ENCODE measurements at places on chromosomes 1 and 21.

- DNase-seq, result no peak
These were observed 7.4 kb upstream of the SCYL3 start for GRCh38 chr1:169901115-169901514.

GRCh38 chr1:83509301-83509781, 489.6 kb downstream of the TTLL7 start:
- no peak for DNase-seq

- peak; percentile 80 for DNase-seq
These were observed 23.1 kb downstream of the DYRK3 start for GRCh38 chr1:206658264-206658980.

GRCh38 chr21:17775431-17776126, 43.6 kb downstream of the C21orf91 start:
- DNase-seq, result no peak

DNA sequence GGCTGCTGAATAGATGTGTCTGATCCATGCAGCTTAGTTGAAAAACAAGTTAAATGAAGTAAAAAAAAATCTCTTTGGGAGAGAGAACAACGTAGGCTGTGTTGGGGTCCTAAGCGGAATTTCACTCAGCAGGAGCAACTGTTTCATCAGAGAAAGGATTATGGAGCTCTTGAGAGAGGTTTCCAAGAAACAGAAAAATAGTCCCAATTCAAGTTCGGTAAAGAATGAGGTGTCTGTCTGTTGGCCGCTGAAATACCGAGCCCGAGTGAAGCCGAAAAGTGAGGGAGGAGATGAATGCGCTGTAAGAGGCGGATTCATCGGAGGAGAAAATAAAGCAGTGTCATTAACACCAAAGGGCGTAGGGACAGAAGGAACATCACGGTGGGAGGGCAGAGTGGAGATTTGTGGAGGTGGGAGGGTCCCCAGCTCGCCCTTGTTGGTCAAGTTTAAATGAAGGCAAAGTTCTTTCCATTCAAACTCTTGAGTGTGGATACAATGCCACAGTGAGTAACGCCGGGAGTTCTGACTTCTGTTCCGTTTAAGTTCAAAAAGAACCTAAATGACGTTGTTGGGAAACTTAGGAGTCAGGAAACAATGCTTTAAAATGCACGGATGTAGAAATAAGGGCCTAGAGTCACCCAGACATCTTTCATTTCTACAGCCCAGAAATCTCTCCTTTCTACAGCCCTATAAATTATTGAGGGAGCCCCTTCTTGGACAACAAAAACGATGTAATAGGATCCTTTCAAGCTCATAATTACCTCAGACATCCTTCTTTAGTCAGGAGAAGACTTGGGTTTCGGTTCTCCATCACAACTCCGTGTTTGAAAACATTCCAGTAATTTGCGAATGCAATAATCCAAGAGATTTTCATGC, 15.6 kb upstream of the SLC45A1 start:
- no peak for DNase-seq

DNA sequence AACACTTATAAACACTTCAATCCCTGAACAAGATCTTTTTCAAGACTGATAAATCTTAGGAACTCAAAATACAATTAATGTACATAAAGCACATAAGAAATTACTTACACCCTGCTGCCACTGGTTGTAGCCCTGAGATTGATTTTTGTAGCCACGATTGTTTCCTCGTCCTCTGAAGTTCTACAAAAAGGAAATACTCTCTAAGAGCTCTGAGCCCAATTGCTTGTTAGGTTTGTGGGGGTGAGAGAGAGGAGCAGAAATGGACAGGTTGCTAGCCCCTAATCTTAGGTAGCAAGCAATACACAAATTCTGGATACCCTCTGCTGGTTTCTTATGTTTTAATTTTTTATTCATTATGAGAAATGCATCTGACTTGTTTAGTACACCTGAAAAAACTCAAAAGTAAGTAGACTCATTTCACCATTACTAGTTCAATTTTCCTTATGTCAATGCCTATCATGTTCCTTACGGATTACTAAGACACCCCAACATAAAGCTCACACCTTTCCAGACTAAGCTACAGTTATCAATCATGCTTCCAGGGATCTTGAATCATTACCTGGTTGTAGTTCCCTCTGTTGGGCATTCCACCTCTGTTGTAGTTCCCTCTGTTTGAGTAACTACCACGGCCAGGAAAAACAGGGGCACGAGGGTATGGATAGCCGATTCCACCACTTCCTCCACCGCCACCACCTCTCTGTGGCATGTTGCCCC, 9.3 kb downstream of the HNRNPU start:
- DNase-seq, result no peak

GRCh38 chr1:229507951-229508822, at the start of gene NUP133:
NUP133 (minus strand) TSS chr1:229508341; CDS start chr1:229508249, 92 bp downstream.
- peak; percentile 94 for DNase-seq

DNA sequence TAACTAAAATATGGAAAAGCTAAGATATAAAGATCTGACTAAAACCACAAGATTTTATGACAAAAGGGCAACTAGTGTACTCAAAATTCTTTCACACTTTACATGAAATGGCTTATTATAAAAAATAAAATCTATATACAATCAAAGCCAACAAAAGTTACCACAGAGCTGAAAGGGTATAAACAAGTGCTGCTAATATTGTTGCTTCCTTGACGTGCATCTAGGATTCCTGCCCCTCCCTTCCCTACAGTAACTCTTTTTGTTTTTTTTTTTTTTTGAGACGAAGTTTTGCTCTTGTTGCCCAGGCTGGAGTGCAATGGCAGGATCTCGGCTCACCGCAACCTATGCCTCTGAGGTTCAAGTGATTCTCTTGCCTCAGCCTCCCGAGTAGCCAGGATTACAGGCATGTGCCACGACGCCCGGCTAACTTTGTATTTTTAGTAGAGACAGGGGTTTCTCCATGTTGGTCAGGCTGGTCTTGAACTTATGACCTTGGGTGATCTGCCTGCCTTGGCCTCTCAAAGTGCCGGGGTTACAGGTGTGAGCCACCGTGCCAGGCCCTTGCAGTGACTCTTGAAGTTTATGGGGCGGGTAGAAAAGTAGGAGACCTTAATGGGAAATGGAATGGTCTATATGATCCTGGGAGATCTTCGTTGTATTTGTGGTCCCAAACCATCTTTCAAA, 4.5 kb downstream of the SRSF4 start:
- no peak for DNase-seq

GRCh38 chr1:202553560-202554038, 156.7 kb downstream of the SYT2 start:
- peak; percentile 48 for DNase-seq

DNA sequence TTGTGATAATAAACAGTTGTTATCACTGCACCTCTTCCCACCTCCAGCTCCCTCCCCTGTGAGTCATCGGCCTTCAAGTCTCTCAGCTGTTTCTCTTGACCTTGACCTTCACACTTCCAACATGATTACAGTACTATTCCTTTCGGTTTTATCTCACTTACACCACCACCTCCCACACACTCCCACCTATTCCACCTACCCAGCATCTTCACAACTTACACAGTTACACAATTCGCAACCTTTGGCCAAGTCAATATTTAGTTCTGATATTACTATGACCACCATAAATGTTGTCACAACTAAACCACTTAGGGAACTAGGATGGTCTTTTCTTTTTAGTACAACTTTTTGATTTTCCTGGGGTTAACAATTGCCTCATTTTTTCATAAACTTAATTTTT, 60.2 kb downstream of the RIPK4 start:
- no peak for DNase-seq

- DNase-seq, result no peak
These were observed 18.0 kb downstream of the ADORA1 start for GRCh38 chr1:203145321-203146041.

DNA sequence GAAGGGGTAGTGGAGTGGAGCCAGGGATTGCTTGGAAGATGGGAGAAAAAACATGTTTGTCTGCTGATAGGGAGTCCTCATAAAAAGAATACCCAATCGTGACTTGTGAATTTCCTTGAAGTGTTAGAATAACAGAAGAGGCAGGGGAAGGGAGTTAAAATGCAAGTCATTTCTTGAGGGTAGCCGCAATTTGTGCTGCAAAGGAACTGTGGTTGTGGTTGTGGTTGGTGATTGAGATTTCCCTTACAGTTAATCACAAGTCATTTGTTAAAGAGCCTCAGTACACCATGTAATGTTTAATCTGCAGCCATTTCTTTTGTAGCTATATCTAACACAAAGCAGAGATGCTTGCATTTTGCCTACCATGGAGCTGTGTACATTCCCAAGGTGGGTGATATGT, 38.5 kb upstream of the EGLN1 start:
- DNase-seq, result no peak

GRCh38 chr1:17339521-17339920, 31.5 kb downstream of the PADI4 start:
- no peak for DNase-seq

DNA sequence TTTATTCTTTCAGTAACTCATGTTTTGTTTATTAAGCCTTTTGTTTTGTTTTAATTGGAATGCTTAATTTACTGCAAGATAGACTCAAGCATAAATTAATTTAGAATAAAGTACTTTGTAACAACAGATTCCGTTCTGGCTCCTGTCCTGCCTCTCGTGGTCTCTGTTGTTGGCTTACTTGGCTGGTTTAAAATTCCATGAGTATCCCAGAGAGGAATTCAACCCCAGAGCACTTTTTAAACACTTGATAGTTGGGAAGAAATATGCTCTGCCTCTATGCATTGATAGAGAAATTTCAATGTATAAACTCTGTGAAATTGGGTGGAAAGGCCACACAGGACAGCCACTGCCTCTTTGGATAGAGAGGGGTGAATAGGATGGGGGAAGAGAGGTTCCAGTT, 89.7 kb downstream of the ATP5PO start:
- no peak for DNase-seq

DNA sequence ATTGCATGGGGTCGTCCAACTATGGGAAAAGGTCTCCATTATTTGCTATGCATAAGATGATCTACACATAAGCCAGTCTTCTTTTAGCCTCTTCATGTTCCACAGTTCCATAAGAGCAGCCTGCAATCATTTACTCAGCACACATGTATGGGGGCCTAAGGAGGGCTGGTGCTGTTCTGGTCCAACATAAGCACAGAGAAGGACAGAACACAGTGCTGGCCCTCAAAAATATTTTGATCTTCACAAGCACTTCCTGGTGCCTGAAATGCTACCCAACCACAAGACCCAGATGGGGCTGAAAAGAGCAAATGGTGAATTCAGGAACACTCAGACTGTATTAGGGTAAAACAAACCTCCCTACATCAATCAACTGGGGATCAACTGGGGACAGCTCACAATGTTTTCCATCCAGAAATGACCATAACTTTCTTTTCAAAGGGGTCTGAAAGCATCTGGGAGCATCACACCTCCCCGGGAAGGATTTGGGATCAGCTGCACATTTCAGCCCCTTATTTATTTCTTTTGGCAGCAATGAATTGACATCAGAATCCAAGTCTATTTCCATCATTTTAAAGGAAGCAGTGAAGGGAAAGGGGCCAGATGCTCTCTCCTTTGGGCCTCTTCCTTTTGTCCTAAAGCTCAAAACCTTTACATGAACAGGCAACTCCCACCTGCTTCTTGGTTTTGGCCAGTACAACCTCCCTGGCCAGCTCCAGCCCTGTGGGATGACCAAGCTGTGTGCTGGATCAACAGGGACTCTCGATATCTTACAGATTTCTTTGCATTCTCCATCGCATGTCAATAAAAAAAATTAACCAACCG, 45.7 kb downstream of the KCNN3 start:
- no peak for DNase-seq

- DNase-seq, result no peak
These were observed 222.7 kb downstream of the PTPRU start for GRCh38 chr1:29458737-29459619.

- no peak for DNase-seq
These were observed 4.8 kb downstream of the ENO1 start for GRCh38 chr1:8873506-8874229.

- no peak for DNase-seq
These were observed 72.7 kb upstream of the MUTYH start for GRCh38 chr1:45412899-45413298.

DNA sequence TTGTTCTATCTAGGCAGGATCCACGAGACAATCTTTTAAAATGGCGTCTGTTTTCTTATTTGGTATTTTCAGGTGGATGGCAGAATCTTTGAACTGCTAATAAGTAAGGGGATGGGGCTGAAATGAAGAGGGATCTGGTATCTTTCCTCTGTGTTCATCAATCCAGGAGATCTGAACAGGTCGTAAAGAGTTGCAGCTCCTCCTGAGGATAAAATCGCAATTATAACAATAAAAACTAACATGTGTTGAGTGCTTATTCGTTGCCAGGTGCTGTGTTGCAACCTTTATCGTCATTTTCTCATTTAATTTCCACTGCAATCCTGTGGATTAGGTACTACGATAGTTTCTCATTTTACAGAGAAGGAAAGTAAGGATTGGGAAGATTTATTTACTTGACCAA, 134.6 kb upstream of the DPYD start:
- no peak for DNase-seq

DNA sequence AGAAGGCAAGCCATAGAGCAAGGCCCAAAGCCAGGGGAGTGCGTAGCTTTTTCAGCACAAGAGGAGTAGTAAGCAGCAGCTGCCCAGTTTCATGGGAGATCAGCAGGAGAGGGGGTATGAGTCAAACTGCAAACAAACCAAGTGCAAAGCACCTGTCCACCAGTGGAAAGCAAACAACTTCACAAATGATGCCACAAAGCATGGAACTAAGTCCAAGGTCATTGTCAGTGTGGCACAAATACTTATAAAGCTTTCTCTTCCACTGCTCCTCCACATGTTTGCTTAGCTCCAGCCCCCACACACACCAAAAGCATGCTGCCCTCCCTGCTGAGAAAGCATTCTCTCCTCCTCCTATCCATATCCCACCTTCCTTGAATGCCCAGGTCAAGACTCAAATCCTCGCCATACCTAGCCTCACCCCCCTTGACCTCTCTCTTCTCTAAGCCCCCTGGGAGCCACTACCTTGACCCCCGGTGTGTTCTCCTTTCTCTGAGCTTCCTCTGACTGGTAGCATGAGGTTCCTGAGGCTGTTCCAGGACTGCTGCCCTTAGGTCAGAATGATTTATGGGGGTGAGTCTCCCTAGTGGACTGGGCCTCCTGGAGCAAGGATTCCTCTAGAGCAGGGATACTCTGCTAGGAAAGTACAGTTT, 70.4 kb downstream of the DMAP1 start:
- no peak for DNase-seq

GRCh38 chr1:12596007-12596821, 21.8 kb downstream of the DHRS3 start:
- DNase-seq, result no peak

- DNase-seq, result no peak
These were observed 6.7 kb downstream of the AZIN2 start for GRCh38 chr1:33087677-33088076.

GRCh38 chr1:47450606-47451005, 12.8 kb downstream of the FOXD2 start:
- no peak for DNase-seq

GRCh38 chr1:156165083-156165482, 11.7 kb downstream of the SEMA4A start:
- DNase-seq, result no peak

DNA sequence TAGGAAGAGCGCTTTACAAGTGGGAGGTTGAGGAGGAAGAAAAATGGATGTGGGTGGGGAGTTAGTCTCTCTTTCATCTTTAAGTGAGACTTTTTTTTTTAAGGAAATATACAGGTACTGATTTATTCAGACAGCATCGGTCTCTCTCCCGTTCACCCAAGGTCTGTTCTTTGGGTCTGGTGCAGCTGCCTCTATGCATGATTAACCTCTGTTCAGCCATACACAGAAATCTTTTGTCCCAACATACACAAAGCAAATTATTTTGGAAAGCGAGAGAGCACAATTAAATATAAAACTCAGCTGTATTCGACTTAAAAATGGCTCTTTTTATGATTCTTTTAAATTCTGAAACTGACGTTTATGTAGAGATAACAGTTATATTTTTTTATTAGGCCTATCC, 11.0 kb downstream of the PROX1 start:
- no peak for DNase-seq

GRCh38 chr1:162913345-162913744, 52.4 kb upstream of the CCDC190 start:
- DNase-seq, result no peak

Data from WERI-Rb-1 (cell line).